ENCODE measurements at places on chromosomes 6 and 20.

DNA sequence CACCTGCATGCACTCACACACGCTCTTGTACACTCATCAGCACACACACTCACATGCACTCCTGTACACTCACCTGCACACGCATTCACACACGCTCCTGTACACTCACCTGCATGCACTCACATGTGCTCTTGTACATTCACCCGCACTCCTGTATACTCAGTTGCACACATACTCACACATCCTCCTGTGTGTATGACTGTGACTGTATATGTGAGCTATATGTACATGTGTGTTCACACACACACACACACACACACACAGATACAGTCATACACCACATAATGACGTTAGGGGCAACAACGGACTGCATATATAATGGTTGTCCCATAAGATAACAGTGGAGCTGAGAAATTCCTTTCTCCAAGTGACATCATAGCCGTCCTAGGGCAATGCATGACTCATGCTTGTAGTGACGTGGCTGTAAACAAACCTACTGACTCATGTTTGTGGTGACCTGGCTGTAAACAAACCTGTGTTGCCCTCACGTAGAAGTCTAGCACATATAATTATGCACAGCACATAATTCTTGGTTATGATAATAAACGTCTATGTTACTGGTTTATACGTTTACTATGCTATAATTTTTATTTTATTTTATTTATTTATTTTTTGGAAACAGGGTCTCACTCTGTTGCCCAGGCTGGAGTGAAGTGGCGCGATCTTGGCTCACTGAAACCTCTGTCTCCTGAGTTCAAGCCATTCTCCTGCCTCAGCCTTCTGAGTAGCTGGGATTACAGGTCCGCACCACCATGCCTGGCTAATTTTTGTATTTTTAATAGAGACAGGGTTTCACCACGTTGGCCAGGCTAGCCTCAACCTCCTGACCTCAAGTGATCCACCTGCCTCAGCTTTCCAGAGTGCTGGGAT, 22.8 kb upstream of the TAF4 start:
- no peak for DNase-seq

GRCh38 chr20:24873025-24873620, 75.9 kb upstream of the CST7 start:
- no peak for DNase-seq

DNA sequence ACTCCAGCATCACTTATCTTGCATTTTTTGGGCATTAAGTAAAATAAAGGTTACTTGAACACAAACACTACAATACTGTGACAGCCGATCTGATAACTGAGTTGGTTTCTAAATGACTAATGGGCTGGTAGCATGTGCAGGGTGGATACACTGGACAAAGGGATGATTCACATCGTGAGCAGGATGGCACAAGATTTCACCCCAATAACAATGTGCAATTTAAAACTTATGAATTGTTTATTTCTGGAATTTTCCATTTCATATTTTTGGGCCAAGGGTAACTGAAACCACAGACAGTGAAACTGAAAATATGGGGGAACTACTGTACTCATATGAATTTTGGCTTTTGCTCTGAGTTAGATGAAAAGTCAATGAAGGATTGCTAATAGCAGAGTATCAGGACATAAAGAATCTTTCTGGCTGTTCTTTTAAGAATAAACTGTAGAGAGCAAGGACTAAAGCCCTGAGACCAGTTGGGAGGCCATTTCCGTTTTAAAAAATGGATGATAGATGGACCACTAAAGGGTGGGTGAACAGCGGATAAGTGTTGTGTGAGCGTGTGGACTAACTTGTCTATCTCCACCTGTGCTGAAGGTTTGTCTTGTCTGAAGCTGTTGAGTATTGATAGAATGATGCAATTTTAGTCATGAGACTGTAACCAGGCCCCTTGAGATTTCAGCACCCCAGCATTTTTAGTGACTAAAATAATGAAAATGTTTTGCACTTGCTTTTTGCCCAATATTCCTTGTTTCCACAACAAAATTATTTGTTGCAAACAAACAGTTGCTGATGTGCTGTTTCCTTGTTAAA, 8.2 kb downstream of the SPINT3 start:
- no peak for DNase-seq

DNA sequence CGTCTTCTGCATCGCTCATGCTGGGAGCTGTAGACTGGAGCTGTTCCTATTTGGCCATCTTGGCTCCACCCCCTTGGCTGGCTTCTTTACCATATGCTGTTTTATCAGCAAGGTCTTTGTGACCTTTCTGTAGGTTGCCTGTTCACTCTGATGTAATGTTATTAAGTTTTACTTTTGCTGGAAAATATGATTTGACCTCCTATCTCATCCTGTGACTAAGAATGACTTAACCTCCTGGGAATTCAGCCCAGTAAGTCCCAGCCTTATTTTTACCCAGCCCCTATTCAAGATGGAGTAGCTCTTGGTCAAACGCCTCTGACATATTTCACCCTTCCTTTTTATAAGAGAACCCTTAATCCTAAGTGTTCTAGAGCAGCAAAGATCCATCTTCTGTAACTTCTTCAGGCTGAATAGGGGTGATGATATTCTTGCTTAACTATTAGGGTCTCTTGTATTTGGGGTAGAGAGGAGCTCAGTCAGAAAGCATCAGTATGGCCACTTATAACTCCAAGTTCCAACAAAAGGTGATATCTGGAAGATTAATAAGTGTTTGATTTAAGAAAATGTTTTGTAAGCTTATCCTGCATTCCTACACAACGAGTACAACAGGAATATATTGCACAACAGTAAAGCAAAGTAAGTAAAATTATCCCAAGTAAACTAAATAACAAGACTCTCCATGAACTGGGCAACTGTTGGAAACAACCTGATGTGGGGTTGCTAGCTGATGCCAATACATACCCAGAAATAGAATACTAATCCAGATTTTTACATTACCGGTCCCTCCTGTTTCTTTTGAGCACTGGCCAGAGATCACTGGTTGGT, 23.1 kb upstream of the HMGN3 start:
- DNase-seq: no peak

- DNase-seq: no peak
These were observed 28.1 kb downstream of the TAF8 start for GRCh38 chr6:42078386-42078785.

- DNase-seq: no peak
These were observed 77.1 kb upstream of the RNF217 start for GRCh38 chr6:124885171-124885570.

DNA sequence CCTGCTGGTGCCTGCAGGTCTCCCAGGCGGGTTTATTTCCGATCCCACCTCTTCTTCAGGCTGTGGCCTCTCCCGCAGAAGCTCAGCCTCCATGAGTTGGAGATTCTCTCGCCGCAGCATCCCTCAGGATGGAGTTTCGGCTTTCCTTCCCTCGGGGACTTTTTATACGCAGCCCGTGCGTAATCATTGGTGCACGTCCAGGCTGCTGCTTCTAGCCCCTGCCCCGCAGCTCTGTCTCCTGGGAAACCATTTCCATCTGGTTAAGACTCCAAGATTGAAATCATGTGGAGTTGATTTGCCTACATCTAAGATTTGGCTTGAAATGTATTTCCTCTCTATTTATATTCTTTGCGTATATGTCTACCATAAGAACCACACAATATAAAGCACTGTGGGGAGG, 46.7 kb upstream of the CARMIL1 start:
- DNase-seq: no peak

DNA sequence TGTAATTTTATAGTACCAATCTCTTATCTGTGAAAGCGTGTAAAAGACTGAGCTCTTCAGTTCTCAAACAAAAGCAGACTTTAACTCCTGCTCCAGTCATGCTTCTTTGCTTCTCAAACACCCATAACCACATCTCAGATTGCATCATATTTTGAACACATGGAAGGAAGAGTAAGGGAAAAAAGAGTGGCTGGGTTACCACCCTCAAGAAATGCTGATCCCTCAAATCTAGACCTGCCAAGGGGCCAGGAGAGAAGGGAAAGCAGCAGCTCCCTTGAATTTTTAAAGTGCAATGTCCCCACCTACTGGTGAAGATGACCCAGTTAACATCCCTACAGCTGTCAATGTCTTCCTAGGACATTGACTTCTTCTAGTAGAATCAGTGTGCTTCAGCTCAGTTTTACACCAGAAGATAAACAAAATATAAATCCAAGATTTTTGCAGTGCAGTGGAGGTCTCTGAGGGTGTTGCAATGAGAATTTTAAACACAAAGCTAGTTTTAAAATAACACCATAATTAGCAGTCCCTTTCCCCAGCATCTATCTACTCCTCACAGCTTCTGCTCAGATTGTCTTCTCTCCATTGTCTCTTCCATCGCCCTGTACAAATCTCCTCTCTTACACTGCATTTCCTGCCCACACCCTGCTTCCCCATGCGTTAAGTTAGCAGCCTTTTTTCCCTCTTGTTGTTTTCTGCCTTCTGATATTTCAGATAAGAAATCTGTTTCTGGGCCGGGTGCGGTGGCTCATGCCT, 22.6 kb upstream of the HLA-DQB2 start:
- DNase-seq: peak; percentile 70

Measured in HEK293T (cell line).